ENCODE measurements at places on chromosomes 4 and X.

DNA sequence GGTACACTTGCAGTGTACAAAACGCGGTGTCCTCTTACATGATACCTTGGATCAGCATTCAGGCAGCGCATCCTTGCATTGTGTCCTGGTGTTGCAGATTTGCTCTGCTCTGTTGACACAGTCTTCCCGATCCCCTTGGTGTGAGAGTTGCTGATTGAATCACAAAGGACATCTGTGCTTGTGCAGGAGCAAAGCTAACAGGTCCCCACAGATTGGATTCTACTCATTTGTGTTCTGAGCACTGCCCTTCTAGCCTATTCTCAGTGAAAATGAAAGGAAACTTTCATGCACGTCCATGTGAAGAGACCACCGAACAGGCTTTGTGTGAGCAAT lies 171.4 kb downstream of the FRMPD4 start:
- DNase-seq, result no peak

- DNase-seq, result no peak
These were observed 19.9 kb downstream of the SORCS2 start for GRCh38 chr4:7212101-7212674.

DNA sequence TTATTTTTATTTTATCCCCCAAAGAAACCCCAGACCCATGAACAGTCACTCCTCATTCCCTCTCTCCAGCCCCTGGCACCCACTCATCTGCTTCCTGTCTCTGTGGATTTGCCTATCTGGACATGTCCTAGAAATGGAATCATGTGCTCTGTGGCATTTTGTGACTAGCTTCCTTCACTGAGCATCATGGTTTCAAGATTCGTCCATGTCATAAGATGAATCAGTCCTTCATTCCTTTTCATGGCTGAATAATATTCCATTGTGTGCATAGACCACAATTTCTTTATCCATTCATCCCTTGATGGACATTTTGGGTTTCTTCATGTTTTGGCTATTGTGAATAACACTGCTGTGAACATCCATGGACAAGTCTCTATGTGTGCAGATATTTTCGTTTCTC lies 10.2 kb downstream of the ABCD1 start:
- no peak for DNase-seq

DNA sequence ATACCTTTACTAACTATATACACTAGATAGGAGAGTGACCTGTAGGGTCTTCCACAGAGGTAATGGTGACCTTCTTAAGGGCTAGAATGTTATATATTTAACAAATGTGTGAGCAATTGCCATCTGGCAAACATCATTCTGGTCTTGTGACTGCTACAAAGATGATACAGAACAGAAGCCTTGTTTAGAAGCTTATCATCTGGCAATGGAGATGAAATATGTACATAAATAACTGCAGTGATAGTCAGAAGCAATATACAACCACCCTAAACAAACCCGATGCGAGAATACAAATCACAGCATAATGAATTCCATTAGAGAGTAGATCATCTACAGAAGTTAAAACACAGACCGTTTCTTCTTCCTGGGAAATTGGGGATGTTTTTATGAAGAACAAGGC lies 952.7 kb upstream of the SLIT2 start:
- no peak for DNase-seq
